ENCODE measurements at places on chromosomes 11 and 22.
A peak's percentile ranks its signal among the peaks of the same experiment; 100 is the strongest.

DNA sequence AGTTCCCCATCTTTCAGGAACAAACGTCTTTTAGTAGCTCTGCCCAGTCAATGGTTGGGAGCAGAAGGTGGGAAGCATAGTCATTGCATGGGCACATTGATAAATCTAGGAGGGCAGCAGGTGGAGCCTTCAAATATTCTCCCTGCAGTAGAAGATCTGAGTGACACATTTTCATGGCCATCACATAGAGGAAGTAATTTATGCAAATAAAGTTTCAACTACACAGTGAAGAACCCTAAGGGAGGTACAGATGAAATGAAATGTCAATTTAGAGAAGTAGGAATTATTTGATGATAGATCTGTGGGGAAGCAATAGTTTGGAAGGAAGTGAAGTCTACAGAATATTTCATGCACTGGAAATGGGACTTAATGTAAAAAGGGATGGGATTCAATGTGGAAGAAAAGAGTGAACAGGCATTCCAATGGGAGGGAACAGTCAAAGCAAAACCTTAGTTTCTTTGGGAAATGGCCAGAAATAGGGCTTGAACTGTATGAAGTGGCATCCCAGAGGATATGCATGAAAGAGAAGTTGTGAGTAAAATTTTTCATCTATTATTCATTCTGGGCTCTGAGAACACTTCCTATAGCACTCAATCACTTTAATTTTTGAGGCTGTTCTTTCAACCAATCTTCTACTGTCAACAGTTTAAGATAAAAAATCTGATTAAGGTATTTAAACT lies 256.2 kb upstream of the LUZP2 start:
- DNase-seq = no peak

GRCh38 chr22:30424534-30425326 lies 838 bp upstream of the MTFP1 start:
- no peak for DNase-seq

GRCh38 chr11:8587915-8588314 lies 6.1 kb downstream of the STK33 start:
- DNase-seq = no peak

DNA sequence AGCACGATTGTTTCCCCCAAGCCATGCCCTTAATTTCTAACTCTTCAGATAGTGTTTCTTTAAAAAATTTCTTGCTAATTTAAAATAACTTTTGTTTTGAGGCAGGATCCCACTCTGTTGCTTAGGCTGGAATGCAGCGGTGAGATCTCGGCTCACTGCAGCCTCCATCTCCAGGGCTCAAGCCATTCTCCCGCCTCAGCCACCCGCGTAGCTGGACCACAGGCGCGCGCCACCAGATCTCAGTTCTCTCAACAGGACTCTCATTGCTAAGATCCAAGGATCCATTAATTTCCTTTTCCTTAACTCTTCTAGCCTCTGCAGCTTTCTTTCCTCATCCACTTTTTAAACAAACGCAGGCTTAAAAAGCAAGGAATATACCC lies 327 bp upstream of the MED17 start:
- peak; percentile 88 for DNase-seq

GRCh38 chr22:40898850-40899357 lies 37.0 kb upstream of the DNAJB7 start:
- peak; percentile 1 for DNase-seq

DNA sequence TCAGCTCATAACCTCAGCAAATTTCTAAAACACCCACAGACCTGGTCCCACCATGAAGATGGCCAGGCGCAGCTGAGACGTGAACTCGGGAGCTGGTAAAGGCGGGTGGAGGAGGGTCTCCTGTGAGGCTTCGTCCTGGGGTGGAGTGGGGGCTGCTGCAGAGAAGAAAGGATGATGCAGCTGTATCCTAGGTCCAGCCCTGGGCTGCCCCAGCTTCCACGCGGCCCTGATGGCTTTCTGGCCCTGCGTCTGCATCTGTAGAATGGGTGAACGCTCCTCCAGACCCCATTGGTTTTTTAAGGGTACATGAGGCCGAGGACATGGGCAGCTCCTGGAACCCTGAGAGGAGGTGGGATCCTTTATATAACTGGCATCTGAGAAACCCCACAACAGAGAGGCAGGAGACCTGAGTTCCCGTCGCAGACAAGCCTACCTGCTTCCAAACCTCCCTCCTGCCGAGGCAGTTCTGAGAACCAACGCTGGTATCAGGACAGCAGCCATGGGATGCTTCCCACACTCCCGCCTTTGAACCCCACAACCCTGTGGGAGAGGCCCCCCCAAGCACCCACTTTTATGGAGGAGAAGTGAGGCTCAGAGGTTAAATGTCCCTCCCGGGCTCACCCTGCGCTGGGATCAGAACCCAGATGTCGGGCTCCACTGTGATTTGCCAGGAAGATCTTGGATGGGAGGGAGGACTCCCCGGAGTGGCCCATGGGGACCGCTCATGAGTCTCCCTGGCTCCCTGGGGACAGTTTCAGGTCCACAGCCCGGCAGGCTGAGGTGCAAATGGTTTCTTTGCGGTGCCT lies 55.2 kb upstream of the FGF3 start:
- DNase-seq = no peak

GRCh38 chr11:59616396-59616982 lies 915 bp upstream of the OSBP start:
- DNase-seq = no peak

DNA sequence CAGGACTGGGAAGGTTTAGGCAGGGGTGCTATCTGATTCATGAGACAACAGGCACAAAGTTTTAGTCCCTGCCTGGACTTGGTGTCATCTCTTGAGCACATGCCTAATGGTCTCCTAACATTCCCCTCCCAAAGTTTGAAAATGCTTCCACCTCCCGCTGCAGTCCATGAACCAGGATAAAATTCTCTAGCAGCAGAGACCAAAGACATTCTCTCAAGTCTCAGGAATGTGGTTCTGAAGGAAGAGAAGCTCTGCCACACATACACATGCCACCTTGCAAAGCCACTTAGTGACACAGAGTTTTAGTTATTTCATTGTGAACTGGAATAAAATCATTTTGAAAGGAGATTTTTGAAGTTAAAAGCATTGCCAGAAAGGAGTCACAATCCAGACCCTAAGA lies 15.5 kb downstream of the OR51B6 start:
- DNase-seq = no peak

- DNase-seq = no peak
Observed at GRCh38 chr11:96314326-96315020, 28.5 kb downstream of the MAML2 start.

DNA sequence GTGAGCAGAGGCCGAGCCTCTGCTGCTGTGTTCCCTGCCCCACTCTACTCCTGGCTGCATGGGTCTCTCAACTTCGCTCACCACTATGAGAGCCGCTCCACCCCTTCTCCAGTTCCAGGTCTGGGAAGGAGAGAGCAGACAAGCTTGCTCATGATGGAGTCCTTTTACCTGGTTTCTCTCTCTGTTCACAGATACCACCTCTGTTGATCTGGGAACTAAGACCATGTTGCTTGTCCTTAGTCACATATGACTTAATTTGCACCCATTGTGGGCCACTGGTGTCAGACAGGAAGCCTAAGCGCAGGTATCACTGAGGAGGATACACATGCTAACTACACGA lies 26.8 kb downstream of the MCM5 start:
- no peak for DNase-seq

DNA sequence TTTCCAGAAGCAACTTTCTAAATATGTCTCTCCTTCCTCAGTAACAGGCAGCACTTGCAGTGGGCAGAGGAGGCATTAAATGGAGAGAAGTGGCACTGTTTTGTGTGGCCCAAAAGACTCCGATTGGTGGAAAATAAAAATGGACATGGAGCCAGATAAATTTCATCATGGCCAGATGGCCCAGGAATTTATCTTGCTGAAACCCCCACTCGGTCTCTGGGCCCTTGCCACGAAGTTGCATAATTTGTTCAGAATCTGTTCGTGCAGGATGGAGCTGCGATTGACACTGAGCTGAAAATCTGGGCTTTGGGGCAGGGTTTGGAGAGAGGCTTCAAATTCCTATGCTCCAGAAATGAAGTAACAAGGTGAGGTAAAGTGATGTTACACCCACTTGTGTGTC lies 65.5 kb downstream of the C11orf91 start:
- DNase-seq = no peak

DNA sequence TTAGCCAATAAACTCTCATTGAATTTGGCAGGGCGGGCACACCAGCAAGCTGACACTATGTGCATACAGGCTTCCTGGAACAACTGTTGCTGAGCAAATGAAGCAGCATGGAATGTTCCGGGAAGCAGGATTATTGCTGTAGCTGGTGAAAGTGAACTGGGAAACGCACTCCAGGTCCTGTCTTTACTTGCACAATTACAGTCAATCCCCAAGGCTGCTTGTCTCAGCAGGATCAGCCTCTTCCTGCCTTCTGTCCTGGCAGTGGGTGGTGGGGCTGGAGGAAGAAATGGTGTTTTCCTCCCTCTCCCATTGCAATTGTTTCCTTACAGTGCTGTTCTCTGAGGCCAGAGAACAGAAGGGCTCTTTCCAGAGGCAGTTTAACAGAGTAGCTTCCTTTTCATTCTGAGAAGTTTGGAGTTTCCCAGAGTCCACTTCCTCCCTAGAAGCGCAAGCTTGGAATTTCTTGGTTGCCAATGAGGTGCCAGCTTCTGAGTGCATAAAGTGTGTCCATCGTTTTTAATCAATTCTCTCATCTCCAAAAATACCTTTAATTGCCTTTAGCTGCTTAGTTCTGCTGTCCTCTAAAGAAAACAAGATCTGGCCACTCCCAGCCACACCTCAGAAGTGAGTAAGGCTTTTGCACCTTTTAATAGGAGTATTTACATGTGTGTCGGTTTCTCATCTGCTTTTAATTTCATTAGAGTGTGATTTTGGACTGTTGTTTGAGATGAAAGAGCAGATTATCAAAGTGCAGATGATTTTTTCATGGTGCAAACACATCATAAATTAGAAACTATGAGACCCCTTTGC lies 19.9 kb downstream of the CD44 start:
- DNase-seq = no peak

GRCh38 chr11:75031224-75031753 lies 42.6 kb downstream of the NEU3 start:
- DNase-seq = no peak

GRCh38 chr11:62603072-62603408 lies 1.4 kb upstream of the MTA2 start:
- DNase-seq = no peak

GRCh38 chr11:69401715-69402114 lies 79.7 kb upstream of the LINC01488 start:
- no peak for DNase-seq

DNA sequence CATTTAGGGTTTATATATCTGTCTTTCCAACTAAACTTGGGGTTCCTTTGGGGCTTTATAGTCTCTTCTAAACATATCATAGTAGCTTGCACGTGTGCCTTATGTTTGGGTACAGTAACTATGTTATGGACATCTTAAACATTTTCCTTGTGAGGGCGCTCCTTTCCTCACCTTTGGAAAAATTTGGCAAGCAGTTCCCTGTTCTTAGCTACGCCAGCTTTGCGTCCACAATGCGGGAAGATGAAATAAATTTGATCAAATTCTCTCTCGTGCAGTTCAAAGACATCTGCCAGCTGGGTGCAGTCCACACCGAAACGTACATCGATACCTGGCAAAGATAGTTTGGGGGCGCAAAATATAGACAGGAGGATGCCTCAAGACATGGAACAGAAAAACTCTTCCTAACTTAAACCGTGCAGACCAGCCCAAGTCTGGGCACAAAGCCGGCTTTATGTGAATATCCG lies 548 bp downstream of the FDXACB1 start:
- peak; percentile 60 for DNase-seq

- no peak for DNase-seq
Observed at GRCh38 chr11:68930991-68931855, 27.5 kb downstream of the IGHMBP2 start.

DNA sequence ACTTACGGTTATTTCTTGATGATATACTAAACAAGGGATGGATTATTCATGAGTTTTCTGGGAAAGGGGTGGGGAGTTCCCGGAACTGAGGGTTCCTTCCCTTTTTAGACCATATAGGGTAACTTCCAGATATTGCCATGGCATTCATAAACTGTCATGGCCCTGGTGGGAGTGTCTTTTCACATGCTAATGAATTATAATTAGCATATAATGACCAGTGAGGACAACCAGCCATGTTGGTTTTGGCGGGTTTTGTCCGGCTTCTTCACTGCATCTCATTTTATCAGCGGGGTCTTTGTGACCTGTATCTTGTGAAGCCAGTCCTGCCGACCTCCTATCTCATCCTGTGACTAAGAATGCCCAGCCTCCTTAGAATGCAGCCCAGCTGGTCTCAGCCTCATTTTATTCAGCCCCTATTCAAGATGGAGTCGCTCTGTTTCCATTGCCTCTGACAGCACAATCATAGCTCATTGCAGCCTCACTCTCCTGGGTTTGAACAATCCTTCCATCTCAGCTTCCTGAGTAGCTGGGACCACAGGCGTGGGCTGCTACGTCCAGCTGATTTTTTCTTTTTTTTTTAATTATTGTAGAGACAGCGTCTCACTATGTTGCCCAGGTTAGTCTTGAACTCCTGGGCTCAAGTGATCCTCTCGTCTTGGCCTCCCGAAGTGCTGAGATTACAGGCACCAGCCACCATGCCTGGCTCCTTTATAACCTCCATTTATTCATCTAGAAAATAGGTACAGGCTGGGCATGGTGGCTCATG lies 52.6 kb upstream of the EMID1 start:
- no peak for DNase-seq

DNA sequence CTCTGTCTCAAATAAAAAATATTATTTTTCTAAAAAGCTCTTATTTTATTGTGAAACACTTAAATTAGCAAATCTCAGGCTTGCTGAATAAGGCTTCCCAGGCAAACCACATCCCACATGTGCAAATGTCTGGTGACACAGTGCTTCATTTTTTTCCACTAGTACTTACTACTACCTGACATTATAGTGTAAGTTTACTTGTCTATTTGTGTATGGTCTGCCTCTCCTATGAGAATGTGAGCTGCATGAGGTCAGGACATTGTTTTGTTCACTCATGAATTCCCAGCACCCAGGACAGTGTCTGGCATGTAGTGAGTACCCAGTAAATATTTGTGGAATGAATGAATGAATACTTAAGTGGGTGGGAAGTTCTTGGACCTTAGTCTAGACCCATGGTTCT lies 103.1 kb downstream of the PTPRJ start:
- DNase-seq = no peak

- DNase-seq = no peak
Observed at GRCh38 chr11:10400856-10401255, 54.2 kb upstream of the AMPD3 start.

DNA sequence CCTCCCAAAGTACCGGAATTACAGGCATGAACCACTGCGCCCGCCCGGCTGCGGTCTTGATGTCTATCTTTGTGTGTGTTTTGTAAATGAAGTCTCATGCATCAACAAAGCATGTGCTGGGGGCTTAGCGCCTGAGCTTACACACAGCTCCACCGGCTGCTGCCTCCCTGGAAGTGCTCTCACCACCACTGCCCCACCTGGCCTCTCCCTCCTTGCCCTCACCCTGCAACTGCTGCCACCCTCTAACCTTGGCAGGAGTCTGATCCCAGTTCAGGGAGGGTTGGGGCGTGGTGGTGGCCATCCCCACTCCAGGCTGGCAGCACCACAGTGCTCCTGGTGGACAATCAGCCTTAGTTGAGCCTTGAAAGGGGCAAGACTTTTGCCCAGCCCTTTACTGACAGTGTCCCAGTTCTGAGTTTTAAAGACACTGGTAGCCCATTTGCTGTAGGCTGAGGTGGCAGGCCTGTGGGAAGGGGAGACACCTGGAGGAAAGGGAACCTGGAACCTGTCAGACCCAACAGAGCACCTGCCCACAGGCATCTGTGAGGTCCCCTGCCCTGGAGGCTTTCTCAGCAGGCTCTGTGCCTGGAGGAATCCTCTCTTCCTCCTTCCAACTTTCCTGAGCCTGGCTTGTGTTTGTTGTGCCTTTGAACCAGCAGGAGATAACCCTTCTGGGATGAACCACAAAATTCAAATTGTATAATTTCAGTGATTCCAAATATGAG lies 42.4 kb upstream of the WEE1 start:
- no peak for DNase-seq
